ENCODE measurements at places on chromosomes 13 and 19.

DNA sequence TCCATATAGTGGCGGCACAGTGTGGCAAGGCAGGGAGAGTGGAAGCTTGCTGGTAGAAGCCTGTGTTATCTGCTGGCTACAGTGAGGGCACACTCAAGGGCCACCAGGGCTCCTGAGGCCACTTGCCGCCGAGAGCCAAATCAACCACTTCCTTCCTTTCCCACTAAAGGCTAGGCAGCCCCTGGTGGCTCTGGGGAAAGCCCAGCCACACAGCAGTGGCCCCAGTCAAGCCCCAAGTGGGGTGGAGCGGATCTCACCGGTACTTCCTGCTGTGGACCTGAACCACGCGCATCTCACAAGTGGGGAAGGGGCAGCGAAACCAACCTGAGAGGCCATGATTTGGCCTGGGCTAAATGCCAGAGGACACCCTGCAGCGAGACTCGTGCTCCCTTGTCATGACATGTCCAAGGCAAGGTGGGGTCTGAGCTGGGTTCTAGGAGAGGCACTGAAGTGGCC, 21.9 kb upstream of the SLC35E1 start:
- DNase-seq: no peak

GRCh38 chr13:111577956-111578605, 257.6 kb downstream of the TEX29 start:
- DNase-seq: no peak

- DNase-seq: no peak
These were observed 38.7 kb upstream of the POMP start for GRCh38 chr13:28620011-28620830.

DNA sequence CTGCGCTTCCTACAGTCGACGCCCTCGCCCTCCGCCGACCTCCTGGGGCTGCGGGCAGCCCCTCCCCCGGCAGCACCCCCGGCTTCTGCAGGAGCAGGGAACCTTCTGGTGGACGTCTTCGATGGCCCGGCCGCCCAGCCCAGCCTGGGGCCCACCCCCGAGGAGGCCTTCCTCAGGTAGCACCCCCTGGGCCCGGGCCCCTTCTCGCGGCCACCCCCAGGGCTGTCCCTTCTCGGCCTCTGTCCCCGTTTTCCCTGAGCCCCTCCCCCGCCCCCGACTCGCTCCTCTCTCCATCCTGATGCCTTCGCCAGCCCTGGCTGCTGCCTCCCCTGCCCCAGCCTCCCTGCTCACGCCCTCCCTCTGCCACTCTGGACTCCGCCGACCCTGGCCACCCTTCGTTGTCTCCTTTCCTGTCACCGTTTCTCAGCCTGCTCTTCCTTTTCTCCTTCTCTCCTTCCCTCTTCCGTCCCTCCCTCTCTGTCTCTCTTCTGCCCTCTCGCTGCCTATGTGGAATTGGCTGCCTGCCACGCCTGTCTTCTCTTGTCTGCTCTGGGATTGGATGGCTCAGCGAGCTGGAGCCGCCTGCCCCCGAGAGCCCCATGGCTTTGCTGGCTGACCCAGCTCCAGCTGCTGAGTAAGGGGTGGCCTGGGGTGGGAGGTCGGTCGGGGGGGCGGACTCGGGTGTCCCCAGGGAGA, 11.0 kb downstream of the FUZ start:
- DNase-seq: no peak

DNA sequence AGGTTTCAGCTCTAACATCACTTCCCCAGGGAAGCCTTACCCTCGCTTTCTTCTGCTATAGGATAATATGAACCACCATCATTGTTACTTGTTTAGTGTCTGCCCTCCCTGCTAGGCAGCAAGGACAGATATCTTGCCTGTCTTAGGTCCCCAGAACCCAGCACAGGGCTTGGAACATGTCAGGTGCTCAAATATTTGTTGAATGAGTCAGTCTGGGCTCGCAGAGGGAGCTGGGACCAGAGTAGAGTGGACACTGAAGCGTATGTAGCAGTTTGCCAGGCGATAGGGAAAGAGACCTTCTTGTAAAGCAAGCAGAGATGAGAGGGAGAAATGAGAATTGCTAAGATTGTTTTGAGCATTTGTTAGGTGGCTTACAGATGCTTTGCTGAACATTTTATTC, 11.7 kb downstream of the BCKDHA start:
- no peak for DNase-seq

DNA sequence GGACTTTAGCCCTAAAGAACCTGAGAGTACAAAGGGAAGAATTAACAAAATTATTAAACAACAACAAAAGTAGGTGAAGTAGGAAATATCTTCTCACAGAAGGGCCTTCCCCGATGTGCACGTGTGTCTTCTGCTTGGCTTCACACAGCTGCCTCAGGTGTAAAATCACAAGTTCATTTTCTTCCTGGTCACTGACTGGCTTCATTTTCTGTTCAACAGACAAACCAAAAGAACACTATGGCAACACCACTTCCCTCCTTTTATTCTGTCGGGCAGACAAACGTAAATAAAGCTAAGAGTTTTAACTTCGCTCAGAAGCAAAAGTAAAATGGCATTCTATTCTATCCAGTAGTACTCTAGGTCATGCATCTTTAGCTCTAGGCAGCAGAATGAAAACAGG, 140.9 kb downstream of the TBC1D4 start:
- no peak for DNase-seq

- no peak for DNase-seq
These were observed 44.4 kb upstream of the USE1 start for GRCh38 chr19:17170538-17171297.

- no peak for DNase-seq
These were observed 96.9 kb downstream of the WDFY2 start for GRCh38 chr13:51681037-51681678.

DNA sequence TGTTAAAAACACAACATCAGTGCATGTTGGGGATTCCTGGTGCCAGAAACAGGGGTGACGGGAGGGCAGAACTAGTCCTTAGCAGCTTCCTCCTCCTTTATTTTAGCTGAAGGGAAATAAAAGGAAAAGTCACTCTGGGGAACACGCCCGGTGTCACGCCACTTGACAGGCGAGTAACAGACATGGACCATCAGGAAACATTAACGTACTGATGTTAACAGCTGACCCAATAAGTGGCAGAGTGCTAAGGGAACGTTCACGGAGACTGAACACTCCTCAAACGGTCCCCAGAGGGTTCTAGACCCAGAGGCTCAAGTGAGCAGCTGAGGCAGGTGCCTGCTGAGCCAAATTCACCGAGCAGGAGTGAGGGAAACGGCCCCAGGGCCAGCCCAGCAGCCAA, 13.9 kb upstream of the EIF3G start:
- no peak for DNase-seq

GRCh38 chr19:8096071-8096470, 43.5 kb downstream of the CCL25 start:
- DNase-seq: no peak

DNA sequence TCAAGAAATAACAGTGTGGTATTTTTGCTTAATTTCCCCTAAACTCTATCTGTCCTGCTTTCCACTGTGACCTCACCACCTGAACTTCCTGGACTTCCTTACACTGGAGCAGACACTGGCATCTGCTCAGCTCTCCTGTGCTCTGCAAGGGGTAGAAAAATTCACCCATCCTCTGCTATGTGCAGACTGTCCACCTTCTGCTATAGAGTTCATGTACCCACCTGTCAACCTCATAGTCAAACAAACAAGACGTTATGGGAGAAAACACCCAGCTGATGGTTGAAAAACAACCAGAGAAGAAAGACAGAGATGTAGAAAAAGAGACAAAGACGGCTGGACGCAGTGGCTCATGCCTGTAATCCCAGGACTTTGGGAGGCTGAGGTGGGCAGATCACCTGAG, 12.2 kb downstream of the LAIR1 start:
- no peak for DNase-seq

- DNase-seq: no peak
These were observed 25.2 kb downstream of the ANKRD27 start for GRCh38 chr19:32649751-32650150.

DNA sequence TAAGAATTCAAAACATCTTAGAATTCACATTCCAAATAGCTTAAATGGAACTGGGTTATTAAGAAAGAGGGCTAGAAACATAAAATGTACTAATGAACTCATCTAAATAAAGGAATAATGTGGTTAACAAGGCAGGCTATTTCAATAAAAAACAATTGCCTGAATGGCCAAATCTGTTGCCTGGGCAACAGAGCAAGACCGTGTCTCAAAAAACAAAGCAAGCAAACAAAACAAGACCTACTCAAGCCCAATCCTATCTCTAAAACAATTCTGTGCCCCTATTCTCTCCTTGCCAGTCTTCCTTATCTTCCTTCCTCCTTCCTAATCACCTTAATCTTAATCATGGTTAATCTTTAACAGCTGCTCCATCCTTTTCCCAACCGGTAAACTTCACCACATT, 12.1 kb downstream of the IGFL1 start:
- no peak for DNase-seq
